ENCODE measurements at places on chromosomes 7 and 10.

- DNase-seq = peak; percentile 22
Measured at GRCh38 chr10:100725071-100725471, 20.3 kb upstream of the PAX2 start.

- DNase-seq = no peak
Measured at GRCh38 chr7:157475601-157476000, 138.8 kb downstream of the DNAJB6 start.

DNA sequence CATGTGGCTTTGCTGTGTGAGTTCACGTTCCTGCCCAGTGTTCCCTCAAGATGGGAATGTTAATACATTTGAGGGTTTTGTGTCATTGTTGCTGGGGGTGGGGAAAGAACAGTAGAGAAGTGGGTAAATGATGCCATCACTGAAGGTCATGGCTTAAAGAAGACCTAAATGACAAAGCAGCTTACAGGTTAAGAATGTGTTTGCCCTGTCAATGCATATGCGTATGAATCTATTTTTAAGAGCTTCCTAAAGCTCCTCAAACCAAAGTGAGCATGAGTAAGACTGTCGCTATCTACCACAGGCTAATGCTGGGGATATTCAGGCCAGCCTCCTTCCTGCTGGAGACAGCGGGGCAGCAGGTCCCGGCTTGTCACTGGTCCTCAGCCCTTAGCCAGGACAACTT is 162.9 kb downstream of the CREB5 start:
- peak; percentile 35 for DNase-seq

- peak; percentile 29 for DNase-seq
Measured at GRCh38 chr10:23158370-23158769, 33.7 kb upstream of the PTF1A start.

DNA sequence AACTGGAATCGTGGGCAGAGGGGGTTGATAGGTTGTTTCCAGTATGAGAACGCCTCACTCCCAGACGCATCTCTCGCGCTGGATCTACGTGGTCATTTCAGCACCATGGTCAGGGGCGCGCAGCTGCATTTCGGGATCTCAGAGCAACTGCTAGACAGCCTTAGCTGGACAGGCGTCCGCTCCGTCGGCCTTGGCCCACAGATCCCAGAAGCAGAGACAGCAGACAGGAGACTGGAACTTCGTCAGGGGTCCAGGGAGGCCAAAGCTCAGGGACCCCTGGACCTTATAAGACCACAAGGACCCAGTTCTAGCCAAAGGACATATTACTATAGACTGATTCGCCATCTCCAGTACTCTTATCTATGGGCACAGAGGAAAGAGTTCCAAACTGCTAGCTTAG is 5.3 kb downstream of the NEUROG3 start:
- DNase-seq = peak; percentile 33

- DNase-seq = no peak
Measured at GRCh38 chr10:32340596-32341180, 6.3 kb downstream of the EPC1 start.

DNA sequence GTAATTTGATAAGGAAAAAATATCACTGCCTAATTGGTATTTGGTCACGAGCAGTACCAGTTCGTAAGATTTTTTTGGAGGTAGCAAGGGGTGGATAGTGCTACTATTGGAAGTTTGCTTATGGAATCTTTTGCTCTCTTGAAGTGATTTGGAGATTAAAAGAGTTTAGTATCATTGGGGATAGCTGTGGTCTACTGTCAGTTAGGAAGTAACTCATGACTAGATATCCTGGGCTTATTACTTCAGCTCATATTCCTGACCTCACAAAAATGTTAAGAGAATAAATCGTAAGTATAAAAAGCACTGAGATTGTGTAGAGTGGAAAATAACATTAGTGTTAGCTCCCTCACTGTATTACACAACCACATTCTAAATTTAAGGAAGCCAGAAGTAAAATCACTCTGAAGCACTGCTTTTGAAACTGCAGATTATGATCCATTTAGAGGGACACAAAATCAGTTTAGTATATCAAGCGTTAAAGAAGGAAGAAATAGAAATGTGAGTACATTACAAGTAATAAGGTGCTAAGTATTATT is 22.6 kb downstream of the SGPL1 start:
- no peak for DNase-seq

- no peak for DNase-seq
Measured at GRCh38 chr7:30843741-30844482, 67.7 kb upstream of the AQP1 start.

DNA sequence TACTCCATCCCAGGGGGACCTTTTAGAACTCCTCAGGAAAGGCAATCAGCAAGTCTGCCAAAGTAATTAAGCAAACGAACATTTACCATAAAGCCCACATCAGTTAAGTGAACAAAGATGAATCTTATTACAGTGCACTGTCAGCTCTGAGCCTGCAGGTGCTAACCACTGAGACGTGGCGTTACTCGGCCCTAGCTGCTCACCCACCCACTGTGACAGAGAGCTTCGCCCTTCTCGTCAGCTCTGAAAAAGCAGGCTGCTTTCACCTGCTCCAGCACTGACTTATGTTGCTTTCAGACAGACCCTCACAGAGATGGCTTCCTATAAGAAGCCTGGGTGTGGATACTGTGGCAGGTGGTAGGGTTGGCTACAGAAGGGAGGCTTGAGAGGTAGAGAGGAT is 57.7 kb upstream of the KCNIP2 start:
- DNase-seq = no peak
